Mammary microvascular endothelial cell (primary cell): ENCODE measurements at places on chromosomes 5 and 9. TPM values are rescaled to one million over a fixed set of nuclear protein-coding genes. Genes with fewer than 3 reads are reported as not detected.

PAIP2 gene
- 38.3 and 51.0 TPM in 2 replicates for total RNA-seq

PRRX2 gene
- total RNA-seq = 0.20 and 0.40 TPM in 2 replicates

SPATA31D4 gene
- not detected in 2 replicates for total RNA-seq

NR5A1 gene
- not detected in 2 replicates for total RNA-seq

SH3TC2 gene
- 3.8 and 4.6 TPM in 2 replicates for total RNA-seq

PGM5 gene
- 5.5 and 6.0 TPM in 2 replicates for total RNA-seq

KIF12 gene
- 0.80 and 0.94 TPM in 2 replicates for total RNA-seq
